Hepatocyte (in vitro differentiated cells): ENCODE measurements at places on chromosomes 4 and X.
A peak's percentile ranks its signal among the peaks of the same experiment; 100 is the strongest.

DNA sequence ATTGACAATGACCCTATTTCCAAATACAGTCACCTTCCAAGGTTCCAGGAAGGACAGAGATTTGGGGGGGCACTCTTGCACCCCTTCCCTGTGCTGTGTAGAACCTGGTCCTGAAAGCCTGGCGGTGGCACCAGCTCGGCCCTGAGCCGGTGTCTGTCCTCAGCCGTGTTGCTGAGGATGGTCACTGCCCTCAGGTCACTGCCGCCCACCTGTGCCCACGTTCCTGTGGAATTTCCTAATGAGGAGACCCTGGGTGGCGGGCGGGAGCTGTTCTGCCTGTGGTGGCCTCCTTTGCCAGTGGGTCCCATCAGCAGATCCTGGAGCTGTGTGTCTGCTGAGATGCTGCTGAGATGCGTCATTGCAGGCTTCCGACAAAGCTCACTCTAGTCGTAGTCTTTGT is 32.9 kb downstream of the NELFA start:
- no peak for DNase-seq

- DNase-seq = no peak
These were observed 64.7 kb upstream of the RPL34 start for GRCh38 chr4:108555701-108556100.

DNA sequence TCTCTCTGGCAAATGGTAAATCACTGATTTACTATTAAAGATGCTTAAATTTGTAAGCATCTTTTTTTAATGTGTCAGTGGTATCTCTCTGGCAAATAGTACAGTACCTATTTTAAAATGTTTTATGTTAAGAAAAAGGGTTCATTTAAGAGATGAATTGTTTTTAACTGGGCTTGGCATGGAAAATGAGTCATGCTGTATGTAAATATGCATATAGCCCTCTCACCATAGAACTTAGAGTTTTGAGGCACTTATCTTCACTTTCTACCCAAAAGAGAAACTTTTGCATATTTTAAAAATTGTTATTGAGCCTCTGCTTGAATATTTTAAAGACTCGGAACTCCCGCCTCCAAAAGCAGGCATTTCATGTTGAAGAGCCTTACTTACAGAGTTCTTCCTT is 37.9 kb downstream of the KLHL34 start:
- DNase-seq = no peak

DNA sequence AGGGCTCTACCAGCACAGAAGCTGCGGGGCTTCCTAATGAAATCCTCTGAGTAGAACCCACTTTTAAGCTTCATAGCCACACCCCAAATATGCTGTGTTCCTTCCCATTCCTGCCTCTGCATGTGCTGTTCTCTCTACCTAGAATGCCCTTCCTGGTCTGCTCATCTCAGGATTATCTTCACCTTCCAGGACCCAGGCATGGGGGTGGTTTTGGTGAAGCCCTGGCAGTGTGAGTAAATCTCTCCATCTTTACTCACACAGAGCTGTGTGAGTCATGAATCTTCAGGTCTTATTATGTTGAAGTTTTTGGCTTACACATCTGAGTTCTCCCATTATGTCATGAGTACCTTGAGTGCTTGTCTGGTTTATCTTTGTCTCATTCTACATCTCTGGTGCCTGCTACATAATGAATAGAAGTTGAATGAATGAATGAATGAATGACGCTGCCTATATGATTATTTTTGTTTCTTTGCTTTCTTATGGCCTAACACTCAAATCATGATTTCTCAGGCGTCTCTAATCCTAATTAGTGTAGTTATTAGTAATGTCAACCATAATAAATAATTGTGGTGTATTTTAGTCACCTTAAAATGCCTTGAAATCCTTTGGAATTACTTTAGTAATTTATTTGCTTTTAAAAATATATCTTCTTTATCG is 41.9 kb downstream of the HADH start:
- DNase-seq = no peak

DNA sequence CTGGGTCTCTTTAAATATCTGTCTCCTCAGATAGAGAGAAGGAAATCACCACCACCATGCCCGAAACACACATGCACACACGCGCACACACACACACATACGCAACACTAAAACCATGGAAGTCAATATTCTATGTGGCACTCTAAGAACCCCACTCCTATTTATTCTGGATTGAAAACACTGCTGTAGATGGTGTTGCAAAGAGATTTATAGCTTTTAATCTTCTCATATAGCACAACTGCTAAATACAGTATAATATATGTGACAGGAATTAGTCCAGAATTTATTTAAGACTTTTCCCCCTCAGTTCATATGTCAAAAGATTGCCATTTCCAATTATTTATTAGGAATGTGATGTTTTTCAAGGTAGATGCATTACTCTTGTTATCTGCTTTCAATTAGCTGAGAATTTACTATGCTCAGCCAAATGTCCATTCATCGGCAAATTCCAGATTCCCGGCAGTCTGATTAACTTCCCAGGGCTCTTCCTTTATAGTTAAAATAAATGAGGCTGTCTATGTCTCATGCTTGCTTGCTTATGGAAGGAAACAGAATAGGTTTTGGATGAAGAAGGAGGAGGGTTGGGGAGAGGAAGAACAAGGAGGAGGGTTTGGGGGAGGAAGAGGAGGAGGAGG is 115.4 kb upstream of the NDP start:
- no peak for DNase-seq

- DNase-seq = no peak
These were observed 157.6 kb downstream of the ZNF518B start for GRCh38 chr4:10299601-10300000.

GRCh38 chr4:172352356-172352755 is 539.2 kb downstream of the GALNTL6 start:
- no peak for DNase-seq

- DNase-seq = no peak
These were observed 137.0 kb downstream of the KCNIP4 start for GRCh38 chr4:21811565-21811964.

GRCh38 chr4:39451423-39452023 is 7.2 kb downstream of the RPL9 start:
- no peak for DNase-seq

GRCh38 chrX:8272821-8273220 is 101.8 kb upstream of the VCX2 start:
- no peak for DNase-seq

DNA sequence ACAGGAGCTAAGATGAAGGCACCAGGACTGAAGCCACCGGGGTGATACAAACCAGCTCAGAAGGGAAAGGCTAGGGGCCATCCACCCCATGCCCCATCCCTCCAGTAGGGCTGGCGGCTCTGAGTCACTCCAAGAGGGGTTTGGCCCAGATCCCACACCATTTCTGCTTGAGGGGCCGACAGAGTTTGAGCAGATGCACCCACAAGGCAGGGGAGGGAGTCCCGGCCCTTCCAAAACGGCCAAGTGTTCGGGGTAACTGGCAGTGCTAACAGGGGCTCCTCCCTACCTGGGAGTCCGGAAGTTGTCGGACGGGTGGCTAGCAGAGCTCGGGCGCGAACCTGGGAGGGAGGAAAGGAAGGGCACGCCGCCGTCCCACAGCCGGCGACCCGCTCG is 412 bp downstream of the SLC10A3 start:
- peak; percentile 45 for DNase-seq

DNA sequence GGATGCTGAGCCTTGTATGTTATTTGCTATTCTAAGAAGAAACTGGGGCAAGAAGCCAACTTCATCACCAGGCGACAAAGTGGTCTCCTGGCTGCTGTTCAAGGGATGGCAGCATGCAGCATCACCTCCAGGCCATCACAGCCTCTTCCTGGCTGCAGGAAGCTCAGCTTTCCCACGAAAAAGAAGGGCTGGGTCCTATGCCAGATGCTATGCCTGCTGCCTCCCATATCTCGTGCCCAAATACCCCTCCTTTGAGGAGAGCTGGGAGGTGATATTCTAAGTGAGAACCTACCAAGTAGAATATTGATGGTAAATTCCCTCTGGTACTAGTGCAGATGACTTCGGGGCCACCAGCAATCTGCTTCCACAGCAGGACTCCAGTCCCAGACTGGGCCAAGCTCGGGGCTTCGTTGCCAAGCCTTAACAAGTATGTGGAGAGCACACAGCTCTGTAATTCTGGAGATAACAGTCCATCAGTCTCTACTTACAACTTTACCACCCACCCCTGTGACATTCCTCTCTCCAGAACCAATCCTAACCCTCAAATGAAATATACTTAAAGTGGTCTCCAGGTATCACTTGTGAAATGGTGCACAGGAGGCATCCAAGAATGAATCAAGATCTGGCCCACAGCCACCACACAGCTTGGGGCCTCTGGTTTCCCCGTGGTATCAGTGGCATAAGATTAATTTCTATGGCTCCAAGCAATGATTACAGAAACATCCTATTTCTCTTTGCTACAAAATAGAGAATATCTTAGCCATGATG is 149.3 kb downstream of the PALLD start:
- DNase-seq = peak; percentile 47

- DNase-seq = no peak
These were observed 54.8 kb upstream of the ZMAT1 start for GRCh38 chrX:101986586-101986985.

DNA sequence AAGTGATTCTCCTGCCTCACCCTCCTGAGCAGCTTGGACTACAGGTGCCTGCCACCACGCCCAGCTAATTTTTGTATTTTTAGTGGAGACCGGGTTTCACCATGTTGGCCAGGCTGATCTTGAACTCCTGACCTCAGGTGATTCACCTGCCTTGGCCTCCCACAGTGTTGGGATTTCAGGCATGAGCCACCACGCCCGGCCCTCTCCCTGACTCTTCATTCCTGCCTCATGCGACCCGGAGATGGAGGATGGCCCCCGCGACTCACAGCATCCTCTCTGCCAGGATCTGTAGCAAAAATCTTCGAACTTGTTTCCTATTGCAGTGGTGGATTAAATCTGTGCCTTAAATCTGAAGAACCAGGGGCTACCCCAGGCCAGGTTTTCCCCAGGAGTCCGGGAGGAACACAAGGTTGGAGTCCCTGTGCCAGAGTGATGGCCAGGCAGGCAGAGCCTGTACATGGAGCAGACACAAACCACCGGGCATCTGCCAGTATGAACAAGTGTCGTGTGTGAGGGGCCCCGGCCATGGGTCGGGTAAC is 11.5 kb downstream of the CPLX1 start:
- DNase-seq = no peak

- no peak for DNase-seq
These were observed 114.7 kb upstream of the EDNRA start for GRCh38 chr4:147366164-147366563.

GRCh38 chr4:110780538-110780937 is 157.7 kb upstream of the PITX2 start:
- DNase-seq = no peak
